ENCODE measurements at places on chromosomes 5 and 9.

DNA sequence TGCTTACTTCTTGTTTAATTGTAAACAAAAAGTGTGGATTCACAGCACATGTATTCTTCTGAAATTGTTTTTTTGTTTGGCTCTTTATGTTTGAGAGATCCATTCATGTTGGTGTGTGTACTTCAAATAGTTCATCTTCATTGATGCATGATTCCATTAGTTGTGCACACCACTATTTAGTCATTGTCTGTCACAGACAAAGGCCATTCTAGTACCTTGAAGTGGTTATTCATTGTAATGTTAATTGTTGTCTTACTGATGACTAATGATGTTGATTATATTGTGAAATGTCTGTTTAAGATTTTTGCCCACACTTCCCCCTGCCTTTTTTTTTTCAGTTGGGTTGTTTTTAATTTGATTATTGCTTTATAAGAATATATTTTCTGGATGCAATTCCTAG is 391.3 kb downstream of the DIRAS2 start:
- no peak for DNase-seq

DNA sequence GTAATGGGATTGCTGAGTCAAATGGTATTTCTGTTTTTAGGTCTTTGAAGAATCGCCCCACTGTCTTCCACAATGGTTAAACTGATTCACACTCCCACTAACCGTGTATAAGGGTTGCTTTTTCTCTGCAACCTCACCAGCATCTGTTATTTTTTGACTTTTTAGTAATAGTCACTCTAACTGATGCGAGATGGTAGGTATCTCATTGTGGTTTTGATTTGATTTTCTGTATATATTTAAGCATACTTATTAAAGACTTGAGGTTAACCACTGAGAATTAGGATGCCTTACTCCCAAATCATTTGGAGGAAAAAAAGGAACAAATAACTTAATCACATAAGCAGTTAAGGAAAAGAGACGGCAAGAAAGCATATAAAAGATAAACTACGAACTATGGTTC is 181.6 kb upstream of the FST start:
- no peak for DNase-seq

DNA sequence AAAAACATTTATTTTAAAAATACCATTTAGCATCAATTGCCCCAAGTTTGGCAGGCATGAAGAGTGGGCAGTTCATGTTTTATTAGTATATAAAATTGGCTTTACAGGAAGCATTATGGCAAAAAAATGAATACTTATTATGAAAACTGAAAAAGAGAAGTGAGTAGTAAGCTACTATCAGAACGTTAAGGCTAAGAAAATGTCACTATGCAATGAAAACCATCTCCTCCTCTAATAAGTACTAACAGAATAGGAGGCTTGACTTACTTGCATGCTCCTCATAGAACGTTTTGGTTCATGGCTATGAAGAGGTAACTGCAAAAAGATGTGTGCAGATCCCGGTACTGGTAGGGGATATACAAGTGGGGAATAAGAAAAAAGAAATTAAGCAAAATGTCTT is 23.6 kb downstream of the TICAM2 start:
- DNase-seq = no peak

- DNase-seq = no peak
These were observed 142.2 kb upstream of the PRLR start for GRCh38 chr5:35372482-35372881.

DNA sequence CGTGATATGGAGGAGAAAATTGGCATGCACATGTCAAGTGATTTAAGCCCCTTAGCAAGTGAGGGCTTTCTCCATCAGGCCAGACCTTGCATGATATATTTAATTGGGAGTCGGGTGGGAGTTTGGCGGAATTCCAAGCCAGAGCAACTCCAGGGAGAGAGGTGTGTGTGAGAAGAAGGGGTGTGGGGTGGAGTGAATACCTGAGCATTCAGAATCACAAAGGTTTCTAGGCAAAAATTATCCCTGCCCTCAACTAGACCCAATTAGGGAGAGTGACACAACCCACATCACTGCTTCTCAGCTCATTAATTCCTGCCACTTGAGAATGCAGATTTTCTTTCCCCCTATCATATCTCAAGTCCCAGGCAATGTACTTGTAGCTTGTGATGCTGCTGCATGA is 279.7 kb upstream of the TUT7 start:
- no peak for DNase-seq

DNA sequence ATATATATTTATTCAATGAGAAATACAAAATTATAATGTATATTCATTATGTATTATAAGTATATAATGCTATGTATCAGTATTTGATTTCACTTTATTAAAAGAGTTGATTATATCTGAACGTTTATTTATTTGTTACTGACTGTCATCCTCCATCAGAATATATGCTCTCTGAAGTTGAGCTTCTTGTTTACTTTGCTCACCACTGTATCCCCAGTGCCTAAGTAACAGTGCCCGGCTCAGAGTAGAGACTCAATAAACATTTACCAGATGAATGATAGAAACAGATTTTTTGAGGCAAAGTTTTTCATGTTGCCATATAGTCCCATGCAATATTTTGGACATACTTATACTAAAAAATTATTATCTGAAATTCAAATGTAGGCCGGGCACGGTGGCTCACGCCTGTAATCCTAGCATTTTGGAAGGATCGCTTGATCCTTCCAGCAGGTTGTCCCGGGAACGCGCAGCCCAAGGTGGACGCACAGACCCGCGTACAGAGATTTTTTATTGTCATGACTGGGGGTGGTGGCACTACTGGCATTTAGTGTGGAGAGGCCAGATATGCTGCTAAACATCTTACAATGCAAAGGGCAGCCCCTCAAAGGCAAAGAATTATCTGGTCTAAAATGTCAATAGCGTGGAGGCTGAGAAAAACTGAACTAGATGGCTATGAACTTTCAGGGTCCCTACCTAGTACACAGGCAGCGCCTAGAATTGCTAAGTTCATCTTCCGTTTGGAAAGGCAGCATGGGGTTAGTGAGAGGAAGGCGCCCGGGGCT is 761 bp upstream of the DNAJC25 start:
- peak; percentile 24 for DNase-seq

GRCh38 chr5:5191906-5192305 is 51.8 kb downstream of the ADAMTS16 start:
- no peak for DNase-seq

DNA sequence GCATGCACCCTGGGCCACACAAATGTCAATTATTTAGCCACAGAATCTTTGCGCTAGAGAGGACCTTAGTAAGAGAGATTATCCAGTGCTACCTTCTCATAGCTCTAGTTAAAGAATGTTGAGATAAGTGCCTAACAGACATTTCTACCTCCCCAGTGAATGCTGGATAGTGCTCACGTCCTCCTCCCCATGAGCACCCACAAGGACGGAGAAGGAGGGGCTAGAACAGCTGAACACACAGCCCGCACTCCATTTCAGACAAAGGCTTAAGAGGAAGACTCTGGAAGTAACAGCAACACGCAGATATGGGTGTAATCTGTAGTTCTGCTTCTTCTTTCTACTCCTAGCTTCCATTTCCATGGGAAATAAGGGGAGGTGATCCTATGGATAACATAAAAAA is 120.5 kb downstream of the FEM1C start:
- DNase-seq = no peak

DNA sequence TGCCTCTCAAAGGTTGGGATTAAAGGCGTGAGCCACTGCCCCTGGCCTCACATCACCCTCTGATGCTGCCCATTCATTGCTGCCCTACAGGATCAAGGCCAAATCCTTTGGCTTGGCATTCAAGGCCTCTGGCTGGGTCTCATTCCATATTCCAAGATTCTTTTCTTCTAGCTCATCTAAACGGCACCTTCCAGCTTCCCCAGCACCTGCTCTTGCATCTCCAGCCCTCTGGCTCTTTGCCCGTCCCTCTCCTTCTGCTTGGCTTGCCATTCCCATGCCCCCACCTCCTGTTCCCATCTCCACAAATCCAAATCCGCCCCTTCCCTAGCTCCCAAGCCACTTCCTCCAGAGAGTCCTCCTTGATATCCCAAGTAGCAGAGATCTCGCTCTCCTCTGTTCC is 33.1 kb downstream of the CORO2A start:
- DNase-seq = no peak

Measured in HS-27A (cell line).